ENCODE measurements at places on chromosomes 13 and 19.

- no peak for DNase-seq
Observed at GRCh38 chr19:2230033-2230531, 6.0 kb downstream of the PLEKHJ1 start.

GRCh38 chr13:51764184-51765141, 39.5 kb downstream of the DHRS12 start:
- DNase-seq = peak; percentile 70

DNA sequence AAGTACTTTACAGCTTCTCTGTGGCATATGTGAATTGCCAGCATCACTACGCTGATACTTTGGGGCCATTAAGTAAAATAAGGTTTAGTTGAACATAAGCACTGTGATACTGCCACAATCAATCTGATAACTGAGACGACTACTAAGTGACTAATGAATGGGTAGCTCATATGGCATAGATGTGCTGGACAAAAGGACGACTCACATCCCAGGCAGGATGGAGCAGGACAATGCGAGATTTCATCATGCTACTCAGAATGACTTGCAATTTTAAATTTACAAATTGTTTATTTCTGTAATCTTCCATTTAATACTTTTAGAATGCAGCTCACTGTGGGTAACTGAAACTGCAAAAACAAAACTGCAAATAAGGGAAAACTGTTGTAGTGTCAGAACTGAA, 13.6 kb downstream of the CCDC122 start:
- peak; percentile 39 for DNase-seq

DNA sequence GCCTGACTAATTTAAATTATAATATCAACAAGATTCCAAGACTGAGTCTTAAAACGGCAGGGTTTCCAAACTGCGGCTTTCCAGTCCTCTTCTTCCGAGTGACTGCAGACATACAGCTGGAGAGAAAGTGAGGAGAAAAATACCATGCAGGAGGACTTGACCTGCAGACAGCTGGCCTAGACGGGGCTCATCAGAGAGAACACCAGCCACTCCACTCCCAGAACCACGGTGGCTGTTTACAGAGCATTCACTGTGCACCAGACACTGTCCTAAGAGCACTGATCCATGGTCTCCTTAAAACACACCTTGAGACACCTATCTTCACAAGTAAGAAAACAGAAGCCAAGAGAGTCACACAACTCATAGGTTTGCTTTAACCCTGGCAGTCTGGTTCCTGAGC, 152.7 kb downstream of the MIPEP start:
- no peak for DNase-seq

GRCh38 chr19:58483776-58484175, 7.6 kb downstream of the ZNF446 start:
- DNase-seq = no peak

GRCh38 chr13:50989476-50989875, 79.9 kb downstream of the RNASEH2B start:
- no peak for DNase-seq

DNA sequence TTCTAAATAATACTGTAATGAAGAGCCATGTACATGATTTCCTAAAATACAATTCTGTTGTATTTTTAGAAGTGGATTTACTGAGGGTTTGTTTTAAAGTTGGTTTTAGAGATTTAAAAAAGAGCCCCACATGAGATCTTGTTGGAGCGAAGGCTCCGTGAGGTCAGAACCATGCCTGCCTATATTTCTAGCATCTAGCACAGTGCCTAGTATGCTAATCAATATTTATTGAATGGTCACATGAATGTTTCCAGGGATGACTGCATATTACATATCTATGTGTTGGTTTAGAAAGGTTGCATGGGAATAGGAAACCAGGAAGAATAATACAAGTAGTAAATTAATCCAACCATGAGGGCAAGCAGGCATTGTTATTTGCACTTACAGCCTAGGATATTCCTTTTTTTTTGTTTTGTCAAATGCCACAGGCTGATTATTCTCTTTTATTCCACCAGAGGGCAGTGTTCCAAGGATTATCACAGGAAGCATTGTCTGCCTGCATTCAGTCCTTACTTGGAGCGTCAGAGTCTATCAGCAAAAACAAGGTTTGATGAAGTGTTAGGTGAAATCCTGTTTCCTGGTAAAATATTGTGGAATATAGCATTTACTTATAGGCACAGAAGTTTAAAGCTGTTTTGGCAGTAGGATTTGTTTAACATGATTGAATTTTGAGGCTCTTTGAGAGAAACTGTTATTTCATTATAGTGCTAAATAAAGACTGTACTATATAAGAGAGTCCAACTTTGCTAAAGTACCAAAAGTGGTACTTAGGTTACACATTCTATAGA, 46.8 kb downstream of the COG3 start:
- DNase-seq = peak; percentile 47

GRCh38 chr19:43674183-43674582, 4.2 kb upstream of the PLAUR start:
- no peak for DNase-seq

- DNase-seq = peak; percentile 43
Observed at GRCh38 chr19:23075031-23075733, 41.6 kb upstream of the ZNF730 start.

GRCh38 chr19:28948566-28948965, 264.4 kb downstream of the UQCRFS1 start:
- DNase-seq = no peak

GRCh38 chr19:16445238-16446107, 26.3 kb downstream of the EPS15L1 start:
- DNase-seq = no peak

DNA sequence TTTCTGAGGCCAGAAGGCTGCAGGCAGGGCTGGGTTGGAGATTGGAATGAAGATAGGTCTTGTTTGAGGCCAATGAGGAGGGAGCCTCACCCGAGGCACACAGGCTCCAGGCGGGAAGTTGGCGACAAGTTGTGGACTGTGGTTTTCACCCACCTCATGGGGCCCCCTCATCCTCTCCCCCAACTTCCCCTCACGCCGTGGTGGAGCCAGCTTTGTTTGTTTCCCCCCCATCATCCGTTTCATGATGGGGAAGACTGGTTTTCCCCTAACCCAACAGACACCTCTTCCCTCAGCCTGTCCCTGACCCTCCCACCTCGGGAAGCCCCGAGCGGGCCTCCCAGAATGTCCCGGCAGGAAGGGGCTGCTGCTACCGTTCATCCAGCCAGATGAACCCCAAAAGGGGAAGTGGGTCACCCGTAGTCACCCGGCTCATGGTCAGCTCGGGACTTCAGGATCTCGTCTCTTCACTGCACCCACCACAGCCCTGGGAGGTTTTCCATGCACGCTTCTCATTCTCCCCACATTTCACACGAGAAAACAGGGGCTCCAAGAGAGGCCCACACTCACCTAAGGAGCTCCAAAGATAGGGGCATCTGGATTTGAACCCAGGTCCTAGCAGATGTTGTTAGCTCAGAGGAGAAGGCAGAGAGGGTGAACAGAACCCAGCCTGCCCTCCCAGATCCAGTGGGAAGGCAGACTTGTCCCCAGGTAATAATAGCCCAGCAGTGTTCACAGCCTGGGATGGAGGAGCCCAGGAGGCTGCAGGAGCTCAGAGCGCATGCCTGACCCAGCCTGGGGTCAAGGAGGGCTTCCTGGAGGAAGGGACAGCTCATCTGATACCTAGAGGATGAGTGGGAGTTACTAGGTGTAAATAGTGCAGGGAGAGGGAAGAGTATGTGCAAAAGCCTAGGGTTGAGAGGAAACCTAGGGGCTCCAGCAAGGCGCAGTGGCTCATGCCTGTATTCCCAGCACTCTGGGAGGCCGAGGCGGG, 23.5 kb downstream of the CEACAM16 start:
- no peak for DNase-seq

- DNase-seq = no peak
Observed at GRCh38 chr13:70585109-70585508, 476.9 kb upstream of the KLHL1 start.

GRCh38 chr13:39527961-39528660, 74.9 kb downstream of the LHFPL6 start:
- peak; percentile 76 for DNase-seq

GRCh38 chr13:94170145-94170571, 309.3 kb downstream of the DCT start:
- DNase-seq = no peak

- DNase-seq = no peak
Observed at GRCh38 chr19:58317476-58318072, 9.2 kb upstream of the ZSCAN22 start.

GRCh38 chr13:32889986-32890565, 126.1 kb upstream of the KL start:
- no peak for DNase-seq

DNA sequence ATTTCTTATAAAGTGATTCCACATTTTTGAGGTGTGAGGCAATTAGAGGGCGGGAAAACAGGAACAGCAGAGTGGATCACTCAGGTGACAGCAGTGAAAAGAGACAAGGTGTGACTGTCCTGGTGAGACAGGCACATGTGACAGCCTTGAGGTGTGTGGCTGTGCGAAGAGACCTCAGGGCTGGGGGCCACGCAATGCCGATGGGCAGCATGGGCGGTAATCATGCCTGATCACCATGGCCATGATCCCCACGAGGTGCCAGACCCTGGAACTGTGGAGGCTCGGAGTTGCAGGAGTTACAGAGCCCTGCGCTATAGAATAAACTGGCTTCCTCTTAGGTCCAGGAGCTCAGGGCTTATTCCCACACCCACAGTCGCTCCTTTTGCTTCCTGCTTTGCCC, 2.0 kb downstream of the SPACA6 start:
- no peak for DNase-seq

- no peak for DNase-seq
Observed at GRCh38 chr19:40740747-40741146, 9.5 kb downstream of the ACTMAP start.

DNA sequence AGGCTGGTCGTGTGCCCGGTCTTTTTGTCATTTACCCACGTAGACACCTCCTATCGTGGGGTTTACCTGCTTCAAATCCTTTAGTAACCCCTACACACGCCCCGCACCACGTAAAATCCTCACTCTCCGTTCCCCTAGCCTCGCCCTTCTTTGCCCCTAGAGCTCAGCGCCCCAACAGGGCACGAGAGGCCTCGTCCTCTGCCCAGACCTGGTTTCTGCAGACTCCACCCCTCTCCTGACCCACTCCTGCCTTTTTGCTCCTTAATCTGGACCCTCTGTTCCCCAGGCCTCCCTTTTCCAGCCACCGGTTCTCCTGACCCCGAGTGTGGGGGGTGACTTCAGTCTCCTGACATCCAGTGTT, 412 bp downstream of the ZNF528 start:
- DNase-seq = no peak

DNA sequence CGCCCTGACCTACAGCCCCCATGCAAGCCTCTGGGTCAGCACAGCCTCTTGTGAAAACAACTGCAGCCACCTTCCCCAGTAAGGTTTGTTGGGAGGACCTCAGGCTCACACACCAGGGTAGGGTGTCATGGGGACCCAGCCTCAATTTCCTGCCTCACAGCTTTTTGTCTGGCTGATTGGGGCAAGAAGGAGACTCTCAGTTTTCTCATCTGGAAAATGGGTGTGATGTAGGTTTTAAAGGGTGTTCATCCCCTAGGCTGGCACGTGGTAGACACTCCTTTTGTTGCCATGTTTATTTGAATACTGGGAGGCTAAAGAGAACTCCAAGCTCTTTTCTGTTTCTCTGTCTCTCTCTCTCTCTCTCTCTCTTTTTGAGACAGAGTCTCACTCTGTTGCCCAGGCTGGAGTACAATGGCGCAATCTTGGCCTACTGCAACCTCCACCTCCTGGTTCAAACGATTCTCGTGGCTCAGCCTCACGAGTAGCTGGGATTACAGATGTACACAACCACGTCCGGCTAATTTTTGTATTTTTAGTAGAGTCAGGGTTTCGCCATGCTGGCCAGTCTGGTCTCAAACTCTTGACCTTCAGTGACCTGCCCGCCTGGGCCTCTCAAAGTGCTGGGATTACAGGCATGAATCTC, 18.2 kb upstream of the PLAUR start:
- no peak for DNase-seq

- no peak for DNase-seq
Observed at GRCh38 chr19:13363245-13363644, 143.0 kb downstream of the CACNA1A start.

GRCh38 chr13:46520166-46520565, 32.8 kb upstream of the LRCH1 start:
- no peak for DNase-seq

DNA sequence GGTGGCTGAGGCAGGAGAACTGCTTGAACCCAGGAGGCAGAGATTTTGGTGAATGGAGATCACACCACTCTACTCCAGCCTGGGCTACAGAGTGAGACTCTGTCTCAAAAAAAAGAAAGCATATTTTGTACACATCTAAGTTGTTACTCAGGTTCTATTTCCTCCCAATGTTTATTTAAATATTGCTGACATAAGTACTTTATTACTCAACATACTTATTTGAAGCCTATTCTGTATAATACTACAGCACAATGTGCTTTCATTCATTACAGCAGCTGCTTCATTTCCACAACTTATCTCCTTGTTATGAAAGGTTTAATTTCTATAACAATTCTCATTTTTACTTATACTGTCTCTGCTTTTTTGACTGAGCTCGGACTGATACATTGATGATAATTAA, 495.7 kb downstream of the SLITRK1 start:
- no peak for DNase-seq

GRCh38 chr19:17735410-17735809, 15.9 kb upstream of the FCHO1 start:
- no peak for DNase-seq

GRCh38 chr13:81597101-81597500, 1256.2 kb upstream of the SPRY2 start:
- DNase-seq = no peak

GRCh38 chr19:33778089-33778791, 18.4 kb upstream of the KCTD15 start:
- no peak for DNase-seq

DNA sequence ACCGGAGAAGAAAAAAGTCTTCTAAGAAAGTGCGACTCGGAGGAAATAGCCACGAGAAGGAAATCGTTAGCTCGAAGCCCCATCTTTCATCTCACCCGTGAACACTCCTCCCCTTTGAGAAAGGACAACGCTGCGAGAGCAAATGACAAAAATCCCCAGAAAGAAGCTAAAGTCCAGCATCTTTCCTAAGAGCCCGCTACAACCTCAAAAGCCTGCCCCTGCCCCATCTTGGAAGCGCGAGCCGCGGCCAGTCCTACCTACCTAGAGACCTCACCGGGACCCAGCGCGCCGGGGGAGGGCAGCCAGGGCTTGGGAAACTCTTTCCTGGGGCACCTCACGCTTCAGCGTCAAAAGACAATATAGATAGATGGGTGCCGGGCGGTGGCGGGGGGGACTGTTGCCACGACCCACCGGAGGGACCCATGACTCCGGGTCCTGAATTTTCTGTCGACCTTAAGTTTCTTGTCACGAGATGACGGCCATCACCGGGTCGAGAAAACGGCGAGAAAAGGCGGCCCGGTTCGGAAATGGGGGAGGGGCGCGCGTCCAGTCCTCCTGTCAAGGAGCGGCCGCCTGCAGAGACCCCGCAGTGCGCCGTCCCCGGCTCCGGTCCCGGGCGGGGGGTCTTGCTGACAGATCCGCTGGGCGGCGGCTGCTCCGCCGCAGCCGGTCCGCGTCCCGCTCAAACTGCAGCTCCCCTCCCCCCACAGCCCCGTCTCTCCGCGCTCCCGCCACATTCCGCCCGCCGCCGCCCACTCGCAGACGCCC, 65.9 kb downstream of the KCNRG start:
- DNase-seq = no peak

Data from kidney epithelial cell (primary cell).